ENCODE measurements at places on chromosomes 3 and 15. TPM values are rescaled to one million over a fixed set of nuclear protein-coding genes. Genes with fewer than 3 reads are reported as not detected.

MYO5C gene
- polyA plus RNA-seq: 7.7 TPM

VGLL4 gene
- polyA plus RNA-seq: 50.0 TPM

SPINK8 gene
- polyA plus RNA-seq: not detected

PML gene
- polyA plus RNA-seq: 14.9 TPM

SNURF gene
- polyA plus RNA-seq: 6.2 TPM

TPRG1 gene
- polyA plus RNA-seq: 0.11 TPM

CCDC9B gene
- 0.45 TPM for polyA plus RNA-seq

PPM1L gene
- polyA plus RNA-seq: 2.8 TPM

DLEC1 gene
- polyA plus RNA-seq: 0.36 TPM

SEMA3G gene
- polyA plus RNA-seq: 0.95 TPM

CHRD gene
- polyA plus RNA-seq: 1.7 TPM

SATB1 gene
- 18.8 TPM for polyA plus RNA-seq

RPSA gene
- 7,468 TPM for polyA plus RNA-seq

SEMA6D gene
- 2.5 TPM for polyA plus RNA-seq

MESP1 gene
- polyA plus RNA-seq: 0.23 TPM

All from H1 (cell line).